Femur (tissue), 1 donor: ENCODE measurements at places on chromosomes 2 and 18.

GRCh38 chr18:58831606-58832005 is 33.1 kb upstream of the ZNF532 start:
- DNase-seq, result no peak

GRCh38 chr2:28165087-28165635 is 227.5 kb upstream of the FOSL2 start:
- no peak for DNase-seq

GRCh38 chr2:23330214-23330613 is 54.8 kb upstream of the KLHL29 start:
- no peak for DNase-seq

- no peak for DNase-seq
These were observed 1.6 kb downstream of the SERPINB8 start for GRCh38 chr18:63971320-63972001.
